ENCODE measurements at places on chromosomes 3 and 15. TPM values are rescaled to one million over a fixed set of nuclear protein-coding genes. Genes with fewer than 3 reads are reported as not detected.

GRCh38 chr3:37907371-37907770 is 45.7 kb downstream of the CTDSPL start:
- no peaks in the 10 kb centered on the region for H3K36me3 ChIP-seq
- no peak for DNase-seq
- no peak overlapping the region for H3K27ac ChIP-seq
- no peaks in the 10 kb centered on the region for H3K27me3 ChIP-seq
- H3K4me3 ChIP-seq = no peak overlapping the region

Gene SLC12A1
- not detected for total RNA-seq

Gene BLM
- total RNA-seq = 65.9 TPM

GRCh38 chr3:187958432-187959003 is 195.4 kb upstream of the LPP start:
- no peaks in the 10 kb centered on the region for H3K36me3 ChIP-seq
- no peak for DNase-seq
- H3K27me3 ChIP-seq = no peaks in the 10 kb centered on the region

GRCh38 chr3:186060222-186060621 is 48.7 kb downstream of the ETV5 start:
- no peaks in the 10 kb centered on the region for H3K27me3 ChIP-seq
- H3K36me3 ChIP-seq = peaks cover 52% of the 10 kb centered on the region
- H3K4me3 ChIP-seq = no peak overlapping the region
- no peak for DNase-seq
- no peak overlapping the region for H3K27ac ChIP-seq

DNA sequence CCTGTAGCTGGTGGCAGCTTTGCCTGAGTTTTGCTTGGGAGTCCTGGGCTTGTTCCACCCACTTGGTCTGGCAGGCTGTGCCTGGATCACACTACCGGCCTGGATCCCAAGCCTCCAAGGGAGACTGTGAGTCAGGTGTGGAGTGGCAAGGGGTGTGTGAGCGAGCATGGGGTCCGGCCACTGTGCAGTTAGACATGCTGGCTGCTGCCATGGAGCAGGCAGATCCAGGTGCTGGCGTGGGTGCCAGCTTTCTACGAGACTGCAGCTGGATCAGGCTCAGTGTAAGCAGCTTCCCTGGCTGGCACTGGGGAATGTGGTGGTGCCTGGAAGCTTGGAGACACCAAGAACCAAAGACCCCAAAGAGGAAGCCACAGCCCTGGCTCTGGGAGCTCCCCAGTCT is 102.0 kb upstream of the BNIP2 start:
- H3K36me3 ChIP-seq = no peaks in the 10 kb centered on the region
- H3K4me1 ChIP-seq = no peaks in the 10 kb centered on the region
- no peak overlapping the region for H3K27ac ChIP-seq

GRCh38 chr3:49248840-49249227 is 28.2 kb downstream of the C3orf62 start:
- no peak overlapping the region for H3K27ac ChIP-seq
- H3K27me3 ChIP-seq = no peaks in the 10 kb centered on the region
- H3K4me1 ChIP-seq = no peaks in the 10 kb centered on the region
- no peaks in the 10 kb centered on the region for H3K36me3 ChIP-seq
- DNase-seq = no peak

GRCh38 chr3:66553441-66554113 is 52.8 kb upstream of the LRIG1 start:
- H3K4me1 ChIP-seq = peaks cover 17% of the 10 kb centered on the region
- peak overlapping the region; percentile 31 for H3K27ac ChIP-seq

DNA sequence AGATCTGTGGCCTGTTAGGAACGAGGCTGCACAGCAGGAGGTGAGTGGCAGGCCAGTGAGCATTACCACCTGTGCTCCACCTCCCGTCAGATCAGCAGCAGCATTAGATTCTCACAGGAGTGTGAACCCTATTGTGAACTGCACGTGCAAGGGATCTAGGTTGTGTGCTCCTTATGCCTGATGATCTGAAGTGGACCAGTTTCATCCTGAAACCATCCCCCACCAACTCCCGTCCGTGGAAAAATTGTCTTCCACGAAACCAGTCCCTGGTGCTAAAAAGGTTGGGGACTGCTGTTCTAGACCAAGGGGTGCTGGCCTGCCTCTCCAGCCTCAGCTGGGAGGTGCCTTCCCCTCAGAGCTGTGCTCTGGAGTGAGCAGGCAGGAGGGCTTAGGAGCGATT is 61.4 kb downstream of the RPLP1 start:
- H3K4me3 ChIP-seq = no peak overlapping the region
- no peak for DNase-seq
- no peaks in the 10 kb centered on the region for H3K27me3 ChIP-seq
- no peaks in the 10 kb centered on the region for H3K36me3 ChIP-seq
- H3K4me1 ChIP-seq = no peaks in the 10 kb centered on the region

Gene KBTBD13
- 0.15 TPM for total RNA-seq

Gene RTP1
- total RNA-seq = not detected

GRCh38 chr15:78266229-78266628 is 1.9 kb downstream of the DNAJA4 start:
- H3K36me3 ChIP-seq = no peaks in the 10 kb centered on the region
- H3K27ac ChIP-seq = no peak overlapping the region
- H3K4me1 ChIP-seq = peaks cover 5% of the 10 kb centered on the region
- H3K4me3 ChIP-seq = no peak overlapping the region
- no peaks in the 10 kb centered on the region for H3K27me3 ChIP-seq

Gene KLHDC8B
- total RNA-seq = 8.6 TPM

- no peaks in the 10 kb centered on the region for H3K36me3 ChIP-seq
- no peak overlapping the region for H3K4me3 ChIP-seq
- no peak overlapping the region for H3K27ac ChIP-seq
- no peak for DNase-seq
- no peaks in the 10 kb centered on the region for H3K27me3 ChIP-seq
These were observed 40.8 kb upstream of the SLC6A11 start for GRCh38 chr3:10775259-10775658.

DNA sequence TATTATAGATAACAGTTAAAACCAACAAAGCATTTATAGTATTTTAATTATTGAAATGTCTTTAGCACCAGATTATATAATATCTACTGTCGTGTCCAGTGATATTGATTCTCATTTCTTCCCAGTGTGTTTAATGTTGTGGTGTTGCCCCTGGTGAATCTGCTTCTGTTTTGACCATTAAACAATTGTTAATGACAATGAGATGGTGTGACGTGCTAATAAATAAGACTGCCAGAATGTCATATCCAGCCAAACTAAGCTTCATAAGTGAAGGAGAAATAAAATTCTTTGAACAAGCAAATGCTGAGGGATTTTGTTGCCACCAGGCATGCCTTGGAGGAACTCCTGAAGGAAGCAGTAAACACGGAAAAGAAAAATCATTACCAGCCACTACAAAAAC is 480.0 kb upstream of the ROBO1 start:
- H3K36me3 ChIP-seq = no peaks in the 10 kb centered on the region
- DNase-seq = no peak
- no peaks in the 10 kb centered on the region for H3K27me3 ChIP-seq
- H3K4me3 ChIP-seq = no peak overlapping the region

Gene ACKR2
- not detected for total RNA-seq

Data from SJCRH30 (cell line).